Activated CD8-positive, alpha-beta memory T cell treated with anti-CD3 and anti-CD28 coated beads for 4 hours (primary cell): ENCODE measurements at places on chromosomes 1 and 21.

GRCh38 chr1:25947027-25947426, 40.8 kb upstream of the STMN1 start:
- DNase-seq, result no peak

GRCh38 chr21:41705546-41706262, 61.1 kb downstream of the RIPK4 start:
- no peak for DNase-seq

- DNase-seq, result no peak
Observed at GRCh38 chr1:224042557-224043118, 71.3 kb upstream of the FBXO28 start.

DNA sequence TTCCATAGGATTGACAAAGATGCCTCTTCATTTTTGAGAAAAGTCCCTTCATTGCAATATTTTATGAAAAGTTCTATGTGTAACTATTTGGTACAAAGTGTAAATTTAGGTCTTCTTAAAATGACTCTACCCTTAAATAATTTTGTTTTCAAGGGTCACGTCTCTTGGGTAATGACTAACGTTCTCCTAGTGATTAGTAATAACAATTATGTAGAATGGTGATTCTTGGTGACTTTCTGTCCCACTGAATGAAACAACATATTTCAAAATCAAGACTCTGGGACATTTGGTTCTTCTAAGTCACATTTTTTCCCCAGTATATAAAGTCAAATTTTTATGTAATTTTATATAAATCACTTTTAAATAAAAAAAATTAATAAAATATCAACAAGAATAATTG, 277.5 kb upstream of the ADAMTS5 start:
- no peak for DNase-seq

DNA sequence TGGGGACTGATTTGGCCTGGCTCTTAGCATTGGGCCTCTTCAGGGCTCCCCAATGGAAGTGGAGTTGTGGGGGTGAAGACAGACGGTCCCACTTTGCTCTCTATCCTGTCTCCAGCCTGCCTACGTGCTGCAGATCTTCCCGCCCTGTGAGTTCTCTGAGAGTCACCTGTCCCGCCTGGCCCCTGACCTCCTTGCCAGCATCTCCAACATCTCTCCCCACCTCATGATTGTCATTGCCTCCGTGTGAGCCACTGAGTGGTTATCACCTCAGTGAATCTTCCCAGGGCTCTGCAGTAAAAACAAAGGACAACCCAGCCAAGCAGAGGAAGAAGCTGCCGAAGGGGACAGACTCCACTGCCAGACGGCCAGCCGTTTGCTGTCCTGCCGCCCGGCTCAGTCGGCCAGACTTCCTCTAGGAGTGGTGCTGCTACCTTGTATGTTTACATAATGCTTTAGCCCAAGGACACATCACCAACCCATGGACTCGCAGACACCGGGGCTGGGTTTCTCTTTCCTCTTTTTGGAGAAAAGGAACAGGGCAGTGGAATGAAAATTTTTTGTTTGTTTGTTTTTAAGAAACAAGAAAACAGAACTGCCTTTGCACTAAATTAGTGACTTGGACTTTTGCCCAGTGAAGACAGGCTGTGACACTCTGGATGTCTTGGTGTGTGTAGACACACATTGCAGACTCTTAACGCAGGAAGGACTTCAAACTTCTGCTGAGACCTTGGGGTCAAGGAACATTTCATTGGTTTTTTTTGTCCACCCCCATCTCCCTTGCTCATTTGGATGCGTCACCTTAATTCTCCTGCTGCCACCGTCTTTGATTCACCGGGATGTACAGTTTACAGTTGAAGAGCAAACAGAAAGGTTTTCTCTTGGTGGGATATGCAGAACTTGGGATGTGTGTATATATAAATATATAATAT, 36.5 kb downstream of the ZBTB17 start:
- no peak for DNase-seq

DNA sequence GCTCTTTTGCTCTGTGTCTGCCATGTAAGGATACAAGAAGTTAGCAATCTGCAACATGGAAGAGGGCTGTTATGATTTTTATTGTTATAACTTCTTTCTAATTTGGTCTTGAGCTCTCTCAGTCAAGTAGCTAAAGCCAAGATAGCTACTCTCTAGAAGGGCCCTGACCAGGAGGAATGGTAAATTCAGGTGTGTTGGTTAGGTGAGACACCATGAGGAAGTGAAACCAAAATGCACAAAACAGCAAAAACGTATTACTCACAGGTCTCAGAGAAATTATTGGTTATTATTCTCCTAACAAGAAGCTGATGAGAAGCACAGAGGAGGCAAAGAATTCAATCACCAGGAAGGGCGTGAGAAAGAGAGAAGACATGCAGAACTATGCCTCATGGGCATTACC, 51.8 kb upstream of the INSL5 start:
- DNase-seq, result no peak

GRCh38 chr1:35564037-35564883, 6.7 kb downstream of the NCDN start:
- DNase-seq, result peak; percentile 61

- no peak for DNase-seq
Observed at GRCh38 chr21:28337315-28337714, 655.4 kb downstream of the LTN1 start.

DNA sequence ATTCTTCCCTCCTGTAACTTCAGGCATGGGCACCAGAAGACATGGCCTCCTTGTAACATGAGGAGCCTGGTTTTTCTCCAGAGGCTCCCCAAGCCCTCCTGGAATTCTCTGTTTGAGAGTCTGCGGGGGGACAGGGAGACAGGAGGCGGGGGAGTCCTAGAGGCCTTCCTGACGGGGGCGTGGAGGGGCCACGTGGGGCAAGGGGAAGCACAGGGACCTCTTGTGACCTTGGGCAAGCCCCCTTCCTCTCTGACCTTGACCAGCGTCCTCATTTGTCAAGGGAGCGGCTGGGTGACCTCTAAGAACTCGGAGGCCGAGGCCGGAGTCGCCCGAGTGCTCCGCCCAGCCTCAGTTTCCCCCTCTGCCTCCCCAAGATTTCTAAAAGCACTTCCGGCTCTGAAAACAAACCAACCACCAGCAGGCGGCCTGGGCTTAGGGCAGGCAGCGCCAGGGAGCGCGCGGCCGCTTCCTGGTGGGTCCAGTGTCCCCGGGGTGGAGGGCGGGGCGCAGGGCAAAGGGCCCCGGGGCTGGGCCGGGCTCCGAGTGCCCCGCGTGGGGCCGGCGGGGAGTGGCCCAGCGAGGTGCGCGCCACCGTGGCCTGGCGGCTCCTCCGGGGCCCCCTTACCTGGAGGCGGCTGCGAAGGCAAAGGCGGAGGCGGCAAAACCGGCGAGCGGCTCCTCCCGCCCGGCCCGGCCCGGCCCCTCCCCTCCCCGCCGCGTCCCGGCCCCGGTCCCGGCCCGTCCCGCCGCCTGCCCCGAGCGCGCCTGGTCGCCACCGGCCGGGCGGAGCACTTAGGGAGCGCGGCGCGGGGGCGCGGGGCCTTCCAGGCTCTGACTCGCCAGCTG, at the start of gene TMCO4:
TSS of gene TMCO4 (minus strand) at position 687 of the 846 bp plus-strand sequence. CDS start 19,158 bp downstream, outside the sequence.
- DNase-seq, result peak; percentile 19
